ENCODE measurements at places on chromosomes 2 and 18.

DNA sequence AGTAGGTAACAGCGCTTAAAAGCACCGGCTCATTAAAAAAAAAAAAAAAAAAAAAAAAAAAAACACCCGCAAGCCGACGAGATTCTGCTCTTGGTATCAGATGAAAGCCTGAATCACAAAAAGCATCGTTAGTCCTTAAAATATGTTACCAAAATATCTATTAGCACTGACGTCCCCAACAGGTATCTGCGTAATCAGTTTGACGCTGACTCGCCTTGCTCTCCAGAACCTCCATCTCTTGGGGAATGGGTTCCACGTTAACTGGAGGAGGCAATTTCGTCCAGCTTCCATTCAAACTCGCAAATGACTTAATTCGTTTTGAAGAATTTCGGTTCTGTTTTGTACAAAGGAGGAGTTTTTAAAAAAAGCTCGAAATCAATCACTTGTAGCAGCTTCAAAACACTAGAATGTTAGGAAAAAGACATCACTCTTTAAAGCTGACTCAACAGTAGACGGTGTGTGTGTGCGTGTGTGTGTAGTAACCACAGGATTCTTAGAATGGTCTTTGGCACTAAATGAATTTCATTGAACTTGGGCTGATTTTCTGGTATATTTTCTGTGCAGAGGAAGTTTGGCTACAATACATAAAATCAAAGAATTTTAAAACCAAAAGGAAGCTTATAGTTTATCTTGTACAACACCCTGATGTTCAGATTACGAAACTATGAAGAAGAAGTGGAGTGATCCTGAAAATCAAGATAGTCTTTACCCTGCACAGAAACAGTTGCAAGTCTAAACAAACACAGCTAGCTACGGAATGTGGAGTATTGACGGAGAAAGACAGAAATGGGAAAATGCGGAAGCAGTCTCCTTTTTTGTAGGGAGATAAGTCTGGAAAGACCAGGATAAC lies 1.1 kb upstream of the PGAP1 start:
- DNase-seq, result peak; percentile 69

GRCh38 chr2:130372055-130372832 lies 16.4 kb downstream of the PTPN18 start:
- DNase-seq, result peak; percentile 78

GRCh38 chr18:23938043-23938756 lies 76.4 kb upstream of the TTC39C start:
- DNase-seq, result no peak

GRCh38 chr2:196952936-196953335 lies 26.4 kb upstream of the PGAP1 start:
- DNase-seq, result no peak

GRCh38 chr18:63339920-63340484 lies 20.4 kb upstream of the BCL2 start:
- peak; percentile 46 for DNase-seq

- DNase-seq, result peak; percentile 26
Observed at GRCh38 chr2:207711750-207712530, 500 bp downstream of the CCNYL1 start.

- DNase-seq, result no peak
Observed at GRCh38 chr2:46854260-46854659, 61.3 kb downstream of the MCFD2 start.

DNA sequence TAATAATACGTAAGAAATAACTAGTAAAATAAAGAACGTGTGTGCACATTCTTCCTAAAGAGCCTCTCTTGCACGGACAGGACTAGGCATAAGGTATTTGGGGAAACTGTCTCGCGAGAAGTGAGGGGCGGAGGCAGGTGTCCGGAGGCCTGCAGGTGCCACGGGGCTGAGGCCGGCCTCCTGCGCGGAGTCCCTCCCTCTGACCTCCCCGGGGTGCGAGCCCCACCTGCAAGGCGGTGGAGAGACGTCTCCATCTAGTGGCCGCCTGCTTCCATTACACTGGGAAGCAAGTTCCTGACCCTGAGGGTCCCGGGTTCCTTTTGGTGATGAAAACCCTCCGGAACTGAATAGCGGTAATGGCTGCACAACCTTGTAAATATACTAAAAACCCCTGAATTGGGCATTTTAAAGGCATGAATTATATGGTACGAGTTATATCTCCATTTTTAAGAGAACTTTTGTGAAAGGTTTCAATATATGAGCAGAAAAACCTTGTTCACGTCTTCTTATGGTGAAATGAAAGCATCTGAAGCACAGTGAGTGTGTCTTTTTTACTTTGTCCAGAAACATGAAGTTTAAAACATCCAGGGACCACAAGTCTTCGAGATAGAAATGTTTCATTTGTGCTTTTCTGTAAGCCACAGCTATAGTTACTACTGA lies 35.5 kb upstream of the CTDP1 start:
- peak; percentile 32 for DNase-seq

- DNase-seq, result no peak
Observed at GRCh38 chr18:39724652-39725051, 2159.1 kb upstream of the CELF4 start.

GRCh38 chr2:174593574-174594203 lies 3.9 kb downstream of the WIPF1 start:
- no peak for DNase-seq

DNA sequence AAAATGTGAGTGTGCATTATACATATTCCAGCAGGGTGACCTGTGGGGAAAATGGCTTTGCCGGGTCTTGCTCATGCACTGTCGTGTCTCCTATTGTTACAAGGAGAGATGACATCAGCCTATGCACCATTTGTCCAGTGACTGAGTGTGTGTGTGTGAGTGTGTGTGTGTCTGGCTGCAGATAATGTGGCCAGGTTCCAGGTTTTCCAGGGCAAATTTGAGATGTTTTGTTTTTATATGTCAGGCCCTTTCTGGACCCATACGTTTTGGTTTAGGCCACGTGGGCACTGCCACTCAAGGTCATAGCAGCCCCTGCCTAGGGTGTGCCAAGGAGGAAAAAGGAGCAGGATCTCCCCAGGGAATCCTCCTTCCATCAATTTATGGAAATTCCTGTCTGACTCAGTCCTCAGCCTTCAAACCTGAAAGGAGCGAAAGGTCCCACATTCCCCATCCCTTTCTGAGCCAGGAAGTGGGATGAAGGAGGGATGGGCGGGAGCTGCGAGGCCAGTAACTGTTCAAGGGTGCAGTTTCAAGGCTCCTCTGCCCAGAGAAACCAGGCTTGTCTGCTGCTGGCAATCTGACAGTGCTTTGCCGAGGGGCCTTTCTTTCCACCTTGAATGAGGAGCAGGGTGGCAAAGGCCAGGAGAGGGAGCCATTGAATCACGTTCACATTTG lies 93.0 kb upstream of the SMAD2 start:
- peak; percentile 29 for DNase-seq

GRCh38 chr18:11520536-11520935 lies 88.9 kb upstream of the SLC35G4 start:
- no peak for DNase-seq

DNA sequence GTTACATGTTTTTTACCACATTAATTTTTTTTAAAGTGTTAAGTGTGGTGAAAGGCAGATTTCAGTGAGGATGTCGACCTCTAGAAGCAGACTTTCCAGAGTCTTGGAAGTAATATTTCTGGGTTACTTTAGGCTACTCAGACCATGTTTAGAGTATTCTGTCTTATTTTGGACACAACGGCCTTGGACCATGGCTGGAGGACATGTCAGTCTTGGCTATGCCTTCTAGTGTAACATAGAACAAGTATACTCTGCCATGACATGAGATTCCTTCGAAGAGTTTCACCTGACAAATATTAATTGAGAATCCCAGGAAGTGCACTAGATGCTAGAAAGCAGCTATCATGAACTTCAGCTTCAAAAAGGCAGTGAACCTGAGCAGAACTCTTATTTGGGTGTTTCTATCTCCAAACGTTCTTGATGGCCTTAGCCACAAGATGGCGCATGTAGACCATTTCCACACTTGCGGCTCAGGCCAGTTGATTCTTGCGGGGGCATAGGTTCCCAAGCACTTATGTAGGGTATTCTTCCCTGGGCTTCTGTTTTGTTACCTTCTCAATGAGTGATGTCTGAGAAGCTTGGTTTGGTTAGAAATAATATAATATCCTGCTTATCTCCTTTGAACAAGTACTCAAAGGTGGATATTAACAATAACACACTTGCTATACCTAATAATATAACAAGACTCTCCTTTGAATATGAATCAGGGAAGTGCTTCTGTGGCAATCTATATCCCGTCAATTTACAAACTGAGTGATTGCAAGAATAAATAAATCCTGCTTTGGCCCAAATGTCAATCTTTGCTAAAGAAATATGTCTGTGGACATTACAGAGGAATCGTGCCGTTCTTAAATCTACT lies 62.0 kb downstream of the CACNB4 start:
- DNase-seq, result peak; percentile 86

DNA sequence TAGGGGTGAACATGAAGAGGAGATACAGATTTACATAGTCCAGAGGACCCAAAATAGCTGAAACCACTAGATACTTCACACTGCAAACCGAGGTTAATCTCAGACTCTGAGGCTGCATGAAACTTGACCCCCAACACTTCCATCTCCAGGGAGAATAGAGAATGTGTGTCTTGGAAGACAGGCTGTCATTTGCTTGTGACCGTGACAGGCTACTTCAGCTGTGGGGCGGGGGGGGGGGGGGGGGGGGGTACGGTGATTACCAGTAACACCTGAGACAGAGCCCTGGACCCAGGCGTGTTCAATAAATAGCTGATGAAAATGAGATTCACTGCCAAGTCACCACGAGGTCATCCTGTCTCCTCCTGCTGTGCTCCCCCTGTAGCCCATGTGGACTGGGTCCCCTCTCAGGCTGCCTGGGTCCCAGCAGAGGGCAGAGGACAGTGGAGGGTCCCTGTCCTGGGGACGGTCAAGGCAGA lies 5.7 kb upstream of the KLHL29 start:
- no peak for DNase-seq

- DNase-seq, result peak; percentile 55
Observed at GRCh38 chr2:149329489-149330126, 779 bp upstream of the LYPD6 start.

DNA sequence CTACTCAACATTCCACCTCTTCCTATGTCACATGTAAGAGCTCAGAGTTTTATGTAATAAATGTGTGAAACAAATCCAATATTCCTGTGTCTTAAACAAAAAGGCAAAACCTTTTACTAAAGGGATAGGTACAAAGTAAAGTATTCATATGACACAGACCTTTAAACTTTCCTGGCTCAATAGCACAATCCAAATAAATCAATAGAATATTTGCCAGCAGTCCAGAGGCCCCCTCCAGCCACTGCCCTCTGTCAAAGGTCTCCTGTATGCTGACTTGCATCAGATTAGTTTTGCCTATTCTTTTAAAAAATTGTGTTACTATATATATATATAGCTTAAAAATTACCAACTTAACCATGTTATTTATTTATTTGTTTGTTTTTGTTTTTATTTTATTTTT lies 17.7 kb upstream of the PHLPP1 start:
- no peak for DNase-seq

GRCh38 chr2:226464380-226464779 lies 335.2 kb downstream of the IRS1 start:
- DNase-seq, result no peak

DNA sequence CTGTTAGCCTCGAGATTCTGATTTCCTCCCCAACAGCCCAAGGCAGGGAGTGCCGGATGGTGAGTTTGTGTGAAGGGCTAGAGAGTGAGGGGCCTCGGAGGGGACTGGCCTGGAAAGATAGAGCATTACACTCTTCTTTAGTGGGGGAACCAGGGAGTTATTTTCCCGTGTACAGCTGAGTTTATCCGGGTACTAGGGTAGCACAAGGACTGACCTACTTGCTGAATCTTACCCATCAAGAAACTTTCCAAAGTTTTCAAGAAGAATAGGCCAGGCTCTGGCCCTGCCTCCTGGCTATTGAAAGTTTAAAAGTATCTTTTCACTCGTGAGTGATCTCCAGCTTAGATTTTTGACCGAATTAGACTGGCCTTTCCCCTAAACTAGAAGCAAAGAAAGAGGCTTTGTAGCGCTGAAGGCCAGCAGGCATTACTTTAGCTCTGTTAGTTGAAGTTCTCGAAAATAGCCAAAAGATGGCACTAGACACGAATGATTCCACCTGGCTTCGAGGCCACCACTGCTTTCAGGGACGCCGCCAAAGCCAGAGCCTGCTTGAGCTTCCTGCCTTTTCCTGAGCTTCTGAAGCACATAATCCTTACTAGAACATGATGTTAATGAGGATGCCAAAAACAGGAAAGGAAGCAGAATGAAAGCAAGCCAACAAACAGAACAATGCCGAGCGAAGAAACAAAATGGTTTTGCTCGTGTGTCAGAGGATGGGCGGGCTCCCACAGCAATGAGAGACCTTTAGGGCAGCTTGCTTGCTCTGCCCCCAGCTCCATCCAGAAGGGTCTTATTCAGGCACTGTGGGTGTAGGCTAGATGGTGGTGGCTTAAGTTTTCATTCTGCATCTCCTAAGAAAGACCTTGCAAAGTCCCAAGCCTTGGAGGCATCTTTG lies 55.8 kb downstream of the TSN start:
- DNase-seq, result peak; percentile 79

DNA sequence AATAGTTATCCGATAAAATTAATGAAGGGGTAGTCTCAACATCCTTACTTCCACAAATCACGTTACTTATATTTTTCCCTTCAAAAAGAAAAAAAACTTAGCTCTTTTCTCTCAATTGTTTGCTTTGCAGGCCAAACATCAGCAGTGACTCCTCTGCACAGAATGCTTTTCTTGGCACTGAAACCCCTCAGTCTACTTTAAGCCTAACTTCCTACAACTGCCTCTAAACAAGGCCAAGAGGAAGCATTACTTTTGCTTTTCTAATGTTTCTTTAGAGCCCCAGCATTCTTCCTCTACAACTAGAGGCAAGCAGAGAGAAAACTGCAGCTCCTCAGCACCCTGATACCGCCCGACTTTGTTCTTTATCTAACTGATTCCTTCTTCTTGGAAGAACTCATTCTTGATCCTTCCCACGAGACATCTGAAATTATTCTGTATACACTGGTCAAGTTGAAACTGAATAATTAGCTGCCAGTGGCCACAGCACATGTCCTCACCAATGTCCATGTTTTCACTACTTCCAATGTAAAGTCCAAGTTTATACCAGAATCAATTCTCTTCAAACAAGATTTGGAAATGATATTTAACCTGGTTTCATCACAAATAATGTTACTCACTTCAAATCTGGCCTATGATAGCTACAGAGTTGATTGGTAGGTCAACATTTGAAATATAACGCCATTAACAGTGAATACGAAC lies 55.3 kb downstream of the DTNB start:
- no peak for DNase-seq

GRCh38 chr2:20428717-20429490 lies 18.0 kb upstream of the RHOB start:
- DNase-seq, result no peak

DNA sequence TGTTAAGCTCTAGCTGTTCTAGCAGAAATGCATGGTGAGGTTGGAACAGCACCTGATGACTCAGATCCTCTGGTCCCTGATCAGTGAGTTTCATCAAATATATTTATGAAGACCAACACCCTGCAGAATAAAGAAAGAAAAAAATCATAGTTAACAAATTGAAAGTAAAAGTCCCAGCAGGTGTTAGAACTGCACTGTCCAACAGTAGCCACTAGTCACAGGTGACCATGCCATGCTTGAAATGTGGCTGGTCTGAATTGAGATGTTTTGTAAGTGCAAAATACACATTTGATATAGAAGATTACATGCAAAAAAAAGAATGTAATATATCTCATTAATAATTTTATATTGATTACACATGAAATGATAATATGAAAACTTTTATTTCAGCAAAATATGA lies 1010.7 kb upstream of the ZEB2 start:
- no peak for DNase-seq
